ENCODE measurements at places on chromosomes 7 and 10. TPM values are rescaled to one million over a fixed set of nuclear protein-coding genes. Genes with fewer than 3 reads are reported as not detected.

- no peak for DNase-seq
Measured at GRCh38 chr10:101965075-101965765, 90.8 kb downstream of the ARMH3 start.

DNA sequence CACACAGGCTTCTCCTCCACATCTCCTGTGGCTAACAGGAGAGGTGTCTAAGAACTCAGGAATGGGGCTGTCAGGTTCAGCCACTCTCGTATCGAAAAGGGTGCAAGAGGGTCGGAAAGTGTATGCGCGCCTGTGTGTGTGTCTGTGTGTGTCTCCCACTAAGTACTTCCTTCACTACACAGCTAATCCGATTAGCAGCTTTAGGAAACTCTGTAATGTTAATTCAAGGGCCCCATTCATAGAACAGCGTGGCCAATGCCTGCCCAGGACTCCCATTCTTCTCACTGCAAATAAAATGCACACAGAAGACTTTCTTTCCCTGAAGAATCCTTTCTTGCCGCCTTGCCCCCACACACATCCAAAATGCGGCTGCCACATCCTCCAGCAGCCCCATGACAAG lies 39.9 kb downstream of the TLL2 start:
- no peak for DNase-seq

DNA sequence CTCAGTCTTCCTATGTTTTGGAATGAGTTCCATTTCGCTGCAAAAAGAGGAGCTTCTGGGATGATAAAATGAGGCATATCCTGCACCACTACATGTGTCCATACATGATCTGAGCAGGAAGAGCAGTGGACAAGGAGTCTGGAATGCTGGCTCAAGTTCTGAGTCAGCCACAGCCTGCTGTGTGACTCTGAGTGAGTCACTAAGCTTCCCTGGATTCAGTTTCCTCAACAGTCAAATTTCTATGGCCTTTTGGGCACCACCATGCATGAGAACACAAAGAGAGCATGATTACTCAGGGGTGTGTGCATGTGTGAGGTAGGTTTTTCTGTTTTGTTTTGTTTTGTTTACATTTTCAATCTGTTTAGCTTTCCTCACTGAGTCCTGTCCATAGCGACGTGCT lies 254.6 kb downstream of the ANKRD30A start:
- DNase-seq, result no peak

DNA sequence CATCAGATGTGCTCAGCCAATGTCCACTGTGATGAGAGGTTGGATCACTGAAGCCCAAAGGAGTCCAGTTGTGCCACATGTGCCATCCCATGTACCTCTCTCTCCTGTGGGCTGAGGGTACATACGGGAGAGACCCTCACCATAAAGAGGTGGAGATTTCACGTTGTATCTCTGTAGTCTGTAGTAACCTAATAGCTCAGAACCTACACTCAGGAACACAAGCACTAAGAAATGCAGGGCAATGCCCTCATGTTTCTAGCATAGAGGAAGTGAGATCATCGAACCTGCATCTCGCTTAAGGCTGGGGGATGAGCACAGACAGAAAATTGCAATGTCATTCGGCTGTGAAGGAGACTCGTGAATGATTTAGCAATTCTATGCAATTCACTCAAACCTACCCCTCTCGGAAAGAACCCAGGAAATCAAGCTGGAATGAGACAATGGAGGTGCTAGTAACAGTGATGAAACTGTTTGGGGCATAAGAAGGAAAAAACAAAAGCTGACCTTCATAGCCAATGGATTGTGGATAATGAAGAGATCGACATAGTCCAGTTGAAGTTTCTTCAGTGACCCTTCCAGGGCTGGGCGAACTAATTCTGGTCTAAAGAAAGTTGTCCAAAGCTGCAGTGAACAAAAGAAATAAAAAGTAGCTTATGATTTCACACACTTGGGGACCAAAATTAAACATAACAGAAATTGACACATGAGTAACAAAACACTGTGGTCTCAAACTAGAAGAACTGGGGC lies 80.3 kb upstream of the UCN3 start:
- no peak for DNase-seq

GRCh38 chr10:11293332-11293731 lies 275.7 kb downstream of the CELF2 start:
- DNase-seq, result no peak

DNA sequence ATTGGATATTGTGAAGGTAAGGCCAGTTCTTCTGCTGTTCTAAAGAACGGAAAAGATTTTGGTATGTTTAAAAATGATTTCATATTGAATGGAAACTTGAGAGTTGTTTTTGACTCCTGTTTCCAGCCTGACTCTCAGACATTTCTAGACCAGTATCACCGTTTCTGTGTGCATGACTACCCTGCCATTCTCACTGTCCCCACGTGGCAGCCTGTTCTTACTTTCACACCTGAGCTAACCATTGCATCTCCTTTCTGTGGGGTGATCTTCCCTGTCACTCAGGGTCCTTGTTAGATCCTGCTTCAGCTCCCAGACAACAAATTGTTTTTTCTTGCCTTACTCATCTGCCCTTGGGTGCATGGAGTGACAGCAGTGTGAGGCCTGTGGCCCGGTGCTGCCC lies 38.9 kb downstream of the GLRX3 start:
- DNase-seq, result no peak

- no peak for DNase-seq
Measured at GRCh38 chr7:30567081-30567480, 27.6 kb upstream of the GARS1 start.

- no peak for DNase-seq
Measured at GRCh38 chr10:30730306-30730705, 100.8 kb upstream of the LYZL2 start.

NFE2L3 gene
- 29.2 TPM for polyA plus RNA-seq

NKX1-2 gene
- polyA plus RNA-seq, result 0.03 TPM

PDE6C gene
- 2.8 TPM for polyA plus RNA-seq

LLCFC1 gene
- 1.3 TPM for polyA plus RNA-seq

DNA sequence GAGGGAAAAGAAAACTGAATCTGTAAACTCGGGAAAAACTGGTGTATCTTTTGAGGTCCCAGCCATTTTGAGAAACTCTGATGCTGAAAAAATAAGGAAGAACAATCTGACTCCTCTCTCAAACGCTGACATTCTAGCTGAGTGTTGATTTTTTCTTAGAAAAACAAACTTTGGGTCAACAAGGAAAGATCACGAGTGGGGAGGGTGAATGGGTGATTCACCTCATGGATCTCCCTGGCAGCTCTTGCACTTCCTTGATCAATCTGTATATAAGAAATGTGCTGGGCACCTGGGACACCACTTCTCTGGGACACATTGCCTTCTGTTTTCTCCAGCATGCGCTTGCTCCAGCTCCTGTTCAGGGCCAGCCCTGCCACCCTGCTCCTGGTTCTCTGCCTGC lies at the start of gene PIP:
Gene PIP (plus strand): TSS at position 297 of the 400 bp plus-strand sequence. CDS start 40 bp downstream, at position 337.
- no peak for DNase-seq

DNA sequence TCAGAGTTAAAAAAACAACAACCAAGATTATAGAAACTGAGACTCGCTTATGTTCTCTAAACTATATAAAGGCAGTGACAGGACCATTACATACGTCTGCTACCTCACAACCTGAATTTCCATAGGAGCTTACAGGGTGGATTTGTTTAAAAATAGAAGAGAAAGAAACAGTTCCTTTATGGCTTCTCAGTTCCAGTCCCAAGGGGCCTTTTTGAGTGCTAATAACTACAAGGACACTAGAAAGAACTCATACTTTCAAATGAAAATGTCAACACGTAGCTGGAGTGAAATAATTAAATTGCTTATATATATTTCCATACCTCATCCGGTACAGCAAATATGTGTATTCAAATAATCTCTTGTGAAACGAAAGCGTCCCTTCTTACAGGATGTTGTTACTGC lies 19.7 kb downstream of the TSPAN12 start:
- no peak for DNase-seq

- no peak for DNase-seq
Measured at GRCh38 chr10:130099344-130099743, 11.3 kb downstream of the C10orf143 start.

SEMA4G gene
- 40.1 TPM for polyA plus RNA-seq

ZPBP gene
- 0.54 TPM for polyA plus RNA-seq

GRCh38 chr10:7955446-7955845 lies 99.0 kb upstream of the GATA3 start:
- DNase-seq, result no peak

TMEM140 gene
- 22.6 TPM for polyA plus RNA-seq

GRCh38 chr7:151856098-151856497 lies 20.8 kb downstream of the PRKAG2 start:
- DNase-seq, result no peak

DNA sequence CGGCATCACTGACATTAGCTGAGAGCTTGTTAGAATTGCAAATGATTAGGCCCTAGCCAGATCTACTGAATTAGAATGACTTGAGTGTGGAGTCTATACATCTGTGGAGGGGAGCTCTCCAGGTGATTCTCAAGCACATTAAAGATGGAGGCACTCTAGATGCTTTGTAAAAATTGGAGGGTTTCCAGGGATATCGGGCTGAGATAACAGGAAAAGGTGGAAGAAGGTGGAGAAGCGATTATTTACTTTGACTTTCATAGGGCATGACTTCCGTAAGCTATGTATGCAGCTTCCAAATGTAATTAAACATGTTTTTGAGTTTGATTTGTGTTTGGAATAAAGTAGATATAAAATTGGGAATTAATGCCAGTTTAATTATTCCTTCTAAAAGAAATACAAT lies 235.0 kb upstream of the PTN start:
- DNase-seq, result no peak

DNA sequence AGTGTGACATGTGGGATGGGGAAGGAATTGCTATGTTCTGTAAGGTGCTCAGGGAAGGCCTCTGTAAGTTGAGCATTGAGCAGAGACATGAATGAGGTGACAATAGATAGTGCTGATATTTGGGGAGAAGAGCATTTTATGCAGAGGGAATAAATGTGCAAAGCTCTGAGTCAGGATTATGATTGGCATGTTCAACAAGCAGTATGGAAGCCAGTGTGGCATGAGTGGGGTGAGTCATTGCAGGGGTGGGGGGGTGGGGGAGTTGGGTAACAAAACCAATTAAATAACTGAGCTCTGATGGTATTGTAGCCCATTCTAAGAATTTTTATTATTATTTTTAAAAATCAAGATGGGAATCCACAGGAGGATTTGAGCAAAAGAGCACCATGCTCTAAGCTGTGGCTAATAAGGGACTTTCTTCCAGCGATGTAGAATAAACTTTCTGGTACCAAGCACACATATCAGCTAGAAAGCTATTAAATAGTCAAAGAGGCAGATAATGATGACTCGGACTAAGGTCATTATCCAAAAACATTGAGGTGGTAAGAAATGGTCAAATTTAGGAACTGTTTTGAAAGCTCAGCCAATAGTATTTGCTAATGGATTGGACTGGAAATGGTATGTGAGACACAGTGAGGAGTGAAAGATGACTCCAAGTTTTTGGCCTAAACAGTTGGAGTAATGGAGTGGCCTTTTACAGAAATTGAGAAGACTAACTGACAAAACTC lies 96.4 kb downstream of the PRKG1 start:
- no peak for DNase-seq

NACAD gene
- 9.6 TPM for polyA plus RNA-seq

TMEM225B gene
- polyA plus RNA-seq, result 2.0 TPM

LRRD1 gene
- 0.55 TPM for polyA plus RNA-seq

DNA sequence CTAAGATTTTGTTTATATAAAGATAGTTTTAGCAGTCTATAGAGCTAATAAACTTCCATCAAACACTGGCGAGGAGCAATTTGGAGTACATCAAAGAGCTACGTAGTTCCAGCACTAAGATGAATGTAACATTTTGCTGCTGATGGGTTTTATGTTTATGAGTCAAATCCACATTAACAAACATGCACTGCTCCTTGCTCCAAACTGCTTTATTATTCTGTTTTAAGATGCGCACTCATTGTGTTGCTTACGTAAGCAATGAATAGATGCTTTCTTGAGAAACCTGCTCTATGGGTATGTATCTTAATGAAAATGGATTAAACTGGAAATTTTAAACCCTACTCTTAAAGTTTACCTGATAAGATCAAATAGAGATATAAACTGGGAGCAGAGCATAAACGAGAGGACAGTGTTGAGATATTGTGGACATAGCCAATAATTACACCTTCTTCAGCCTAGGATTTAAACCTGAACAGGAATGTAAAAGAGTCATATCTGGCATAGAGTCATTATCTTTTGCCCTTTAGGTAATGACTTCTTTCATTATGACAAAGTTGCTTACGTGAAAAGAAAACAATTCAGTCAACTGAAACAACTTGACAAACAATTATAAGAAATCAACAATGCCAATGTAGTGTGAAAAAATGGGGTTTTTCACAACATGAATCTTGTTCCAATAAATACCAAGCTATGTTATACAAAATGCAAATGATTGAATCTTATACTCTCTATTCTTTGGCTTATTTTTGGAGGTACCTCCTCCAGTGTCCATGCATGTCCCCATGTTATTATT lies 153.5 kb upstream of the MTPN start:
- no peak for DNase-seq

- DNase-seq, result no peak
Measured at GRCh38 chr7:116322541-116322940, 112.2 kb downstream of the TES start.

DNA sequence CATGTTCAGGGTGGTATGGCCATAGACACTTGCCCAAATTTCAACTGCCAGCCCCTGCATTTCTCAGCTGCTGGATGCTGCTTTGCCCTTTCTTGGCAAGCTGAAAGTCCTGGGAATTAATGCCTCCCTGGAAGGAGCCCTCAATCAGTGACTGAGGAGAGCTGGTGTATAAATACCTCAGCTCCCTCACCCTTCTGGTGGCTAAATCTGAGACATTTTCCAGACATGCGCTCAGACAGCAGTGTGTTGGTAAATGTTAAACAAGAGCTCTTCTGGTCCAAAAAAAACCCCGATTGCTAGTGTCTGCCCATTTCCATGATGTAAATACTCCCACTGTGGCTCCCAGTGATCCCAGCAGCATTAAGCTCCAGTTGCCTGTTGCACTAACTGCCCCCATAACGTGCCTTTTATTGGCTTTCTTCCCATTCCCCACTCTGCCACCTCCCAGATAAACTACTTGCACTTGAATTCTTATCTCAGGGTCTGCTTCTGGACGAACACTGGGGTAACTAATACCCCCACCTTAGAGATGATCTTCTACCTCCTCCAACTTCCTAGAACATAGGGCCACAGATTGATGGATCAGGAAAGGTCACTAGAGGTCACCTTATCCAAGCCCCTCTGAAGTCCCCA lies 6.7 kb upstream of the MYH16 start:
- DNase-seq, result no peak

GRCh38 chr7:65251851-65252620 lies 121.6 kb upstream of the ZNF92 start:
- DNase-seq, result peak; percentile 54

DNA sequence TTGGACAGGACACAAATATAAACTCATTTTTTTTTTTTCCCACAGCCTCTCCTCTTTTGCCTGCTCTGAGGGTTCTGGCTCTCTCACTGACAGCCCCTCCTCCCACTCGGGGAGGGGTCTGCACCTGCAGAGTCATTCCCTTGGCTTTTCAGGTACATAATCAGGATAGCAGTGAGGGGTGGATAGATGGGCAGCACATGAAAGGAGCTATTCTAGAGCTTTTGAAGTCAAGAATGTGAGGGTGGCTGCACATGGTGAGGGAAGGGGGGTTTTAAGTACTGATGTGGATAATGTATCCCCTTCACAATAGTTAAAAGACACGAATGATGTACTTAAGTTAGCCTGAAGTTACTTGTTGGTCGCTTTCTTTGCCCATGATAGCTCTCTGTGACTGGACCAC lies 76.2 kb downstream of the CFAP58 start:
- DNase-seq, result no peak

COL17A1 gene
- polyA plus RNA-seq, result 0.32 TPM

All from left renal cortex interstitium (tissue), 4 donors.